Activated naive CD8-positive, alpha-beta T cell treated with anti-CD3 and anti-CD28 coated beads, Interleukin-2, amount 50 U/mL, for 16 hours (primary cell): ENCODE measurements at places on chromosomes 1 and 21.

- DNase-seq: no peak
Observed at GRCh38 chr1:216183454-216183853, 239.8 kb downstream of the USH2A start.

GRCh38 chr1:205936846-205937586 lies 6.2 kb downstream of the SLC26A9 start:
- DNase-seq: no peak

DNA sequence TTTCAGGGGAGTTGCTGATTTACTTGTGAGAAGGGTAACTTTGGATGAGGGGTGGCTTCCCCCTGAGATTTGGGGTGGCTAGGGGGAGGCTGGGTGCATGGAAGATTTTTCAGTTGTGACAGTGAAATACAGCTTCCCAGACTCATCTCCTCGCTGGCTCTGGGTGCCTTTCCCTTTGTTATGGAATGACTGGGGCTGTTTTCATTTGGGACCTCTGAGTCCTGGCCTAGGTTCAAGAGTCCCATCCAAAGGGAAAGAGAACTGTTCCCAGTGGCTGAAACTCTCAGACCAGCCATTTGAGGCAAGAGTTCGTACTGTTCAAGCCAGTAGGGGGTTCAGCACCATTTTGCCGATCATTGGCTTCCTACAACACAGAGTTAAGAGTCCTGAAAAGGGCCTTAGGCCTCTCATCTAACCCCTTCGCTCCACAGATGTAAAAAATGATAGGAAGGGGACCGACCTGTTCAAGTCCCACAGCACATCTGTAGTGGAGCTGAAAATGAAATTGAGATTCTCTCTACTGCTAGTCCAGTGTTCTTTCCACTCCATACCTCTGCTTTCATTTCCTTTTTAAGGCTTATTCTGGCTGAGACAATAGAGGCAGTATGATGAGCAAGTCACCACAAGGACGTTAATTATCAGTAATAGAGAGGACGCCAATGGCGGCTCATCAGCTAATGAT lies 958 bp downstream of the DDR2 start:
- DNase-seq: no peak

- DNase-seq: no peak
Observed at GRCh38 chr21:35855484-35855883, 204.8 kb downstream of the SETD4 start.

DNA sequence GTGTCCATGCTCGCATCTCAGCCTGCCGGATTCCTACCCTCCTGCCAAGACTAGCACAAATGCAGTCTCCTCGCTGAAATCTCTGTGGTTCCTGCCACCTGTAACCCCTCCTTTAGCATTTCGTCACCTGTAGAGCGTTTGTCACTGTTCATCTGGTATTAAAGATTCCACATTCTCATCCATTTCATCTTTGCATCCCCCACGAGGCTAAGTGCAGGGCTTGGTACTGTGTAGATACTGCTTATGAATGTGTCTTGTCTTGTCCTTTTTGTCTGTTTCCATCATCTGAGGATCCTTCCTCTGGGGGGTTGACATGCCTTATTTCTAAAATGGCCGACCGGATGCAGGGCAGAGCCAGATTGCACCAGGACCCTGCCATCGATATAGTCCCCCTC lies 53.7 kb upstream of the DNAJC6 start:
- DNase-seq: no peak

DNA sequence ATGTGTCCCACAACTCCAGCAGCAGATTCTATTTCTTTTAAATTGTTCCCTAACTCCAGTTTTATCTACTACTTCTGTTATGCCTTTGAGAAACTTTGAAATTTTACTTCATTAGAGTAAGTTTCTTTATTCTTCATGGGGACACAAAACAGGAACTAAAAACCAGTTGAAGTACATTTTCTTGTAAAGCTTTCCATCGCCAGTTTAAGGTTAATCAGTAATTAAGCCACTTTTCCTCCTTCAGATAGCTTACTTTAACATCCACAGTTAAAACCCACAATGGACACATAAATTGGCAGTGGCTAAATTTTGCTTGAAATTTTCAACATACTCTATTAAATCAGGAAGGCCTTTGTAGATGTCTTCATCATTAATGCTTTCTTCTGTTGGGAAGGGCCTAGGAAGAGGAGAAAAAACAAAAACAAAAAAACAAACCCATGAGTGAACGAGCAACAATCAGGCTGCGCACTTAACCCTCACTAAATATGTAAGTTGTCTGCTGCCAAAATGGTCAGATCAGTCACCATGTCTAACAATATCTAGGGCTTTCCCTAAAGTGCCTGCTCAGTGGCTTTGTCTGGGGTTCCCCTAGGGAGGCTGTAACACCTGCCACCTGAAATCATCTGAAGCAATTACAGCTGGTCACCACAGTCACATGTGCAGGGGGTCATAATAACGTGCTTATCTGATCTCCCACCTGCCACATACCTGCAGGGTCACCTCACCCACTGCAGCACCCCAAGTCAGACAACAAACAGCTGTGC lies 187.9 kb downstream of the VAV3 start:
- no peak for DNase-seq

- DNase-seq: no peak
Observed at GRCh38 chr1:48527051-48527450, 55.0 kb upstream of the SPATA6 start.

GRCh38 chr21:38619992-38620479 lies 121.8 kb upstream of the ERG start:
- DNase-seq: no peak

DNA sequence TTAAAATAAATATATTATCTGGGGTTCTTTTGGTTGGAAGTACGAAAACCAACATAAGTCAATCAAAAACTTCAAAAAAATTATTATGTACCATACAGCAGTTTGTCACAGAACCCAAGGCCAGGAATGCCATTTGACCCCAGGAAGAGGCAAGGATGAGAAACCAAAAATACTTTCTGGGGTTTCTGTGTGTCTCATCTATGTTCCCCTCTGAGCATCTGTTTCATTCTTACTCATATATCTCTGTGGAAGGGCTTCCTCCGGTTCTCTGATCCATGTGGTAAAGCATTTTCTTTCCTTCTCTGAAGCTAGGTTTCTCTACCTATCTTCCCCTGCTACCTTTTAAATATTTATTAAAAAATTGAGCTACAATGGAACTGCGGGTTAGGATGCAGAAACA lies 9.8 kb upstream of the FCRL1 start:
- DNase-seq: no peak

GRCh38 chr1:178500091-178500770 lies 3.5 kb upstream of the CLEC20A start:
- DNase-seq: no peak

DNA sequence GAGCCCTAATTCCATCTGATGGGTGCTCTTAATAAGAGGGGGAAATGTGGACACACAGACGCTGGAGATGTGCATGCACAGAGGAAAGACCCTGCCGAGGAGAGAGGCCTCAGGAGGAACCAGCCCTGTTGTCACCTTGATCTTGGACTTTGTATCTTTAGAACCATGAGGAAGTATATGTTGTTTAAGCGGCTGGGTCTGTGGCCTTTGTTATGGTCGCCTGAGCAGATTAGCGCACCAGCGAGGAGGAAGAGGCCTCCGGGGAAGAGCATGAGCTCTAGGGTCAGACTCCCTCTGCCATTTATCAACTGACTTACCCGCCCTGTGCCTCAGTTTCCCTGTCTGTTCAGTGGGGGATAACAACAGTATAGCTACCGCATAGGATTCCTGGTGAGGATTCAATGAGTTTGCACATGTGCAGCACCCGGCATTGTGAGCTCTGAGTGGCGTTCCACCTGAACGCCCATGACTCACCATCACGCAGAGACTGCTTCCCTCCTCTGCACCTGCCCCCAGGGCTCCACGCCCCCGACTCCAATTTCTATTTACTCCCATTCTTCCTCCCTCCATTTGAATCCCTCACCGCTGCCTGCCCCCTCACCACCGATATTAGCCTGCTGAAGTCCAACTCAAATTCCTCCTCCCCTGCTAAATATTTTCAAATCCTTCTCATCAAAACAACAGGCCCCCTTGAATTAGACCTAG lies 67.2 kb downstream of the ATP5PO start:
- no peak for DNase-seq

DNA sequence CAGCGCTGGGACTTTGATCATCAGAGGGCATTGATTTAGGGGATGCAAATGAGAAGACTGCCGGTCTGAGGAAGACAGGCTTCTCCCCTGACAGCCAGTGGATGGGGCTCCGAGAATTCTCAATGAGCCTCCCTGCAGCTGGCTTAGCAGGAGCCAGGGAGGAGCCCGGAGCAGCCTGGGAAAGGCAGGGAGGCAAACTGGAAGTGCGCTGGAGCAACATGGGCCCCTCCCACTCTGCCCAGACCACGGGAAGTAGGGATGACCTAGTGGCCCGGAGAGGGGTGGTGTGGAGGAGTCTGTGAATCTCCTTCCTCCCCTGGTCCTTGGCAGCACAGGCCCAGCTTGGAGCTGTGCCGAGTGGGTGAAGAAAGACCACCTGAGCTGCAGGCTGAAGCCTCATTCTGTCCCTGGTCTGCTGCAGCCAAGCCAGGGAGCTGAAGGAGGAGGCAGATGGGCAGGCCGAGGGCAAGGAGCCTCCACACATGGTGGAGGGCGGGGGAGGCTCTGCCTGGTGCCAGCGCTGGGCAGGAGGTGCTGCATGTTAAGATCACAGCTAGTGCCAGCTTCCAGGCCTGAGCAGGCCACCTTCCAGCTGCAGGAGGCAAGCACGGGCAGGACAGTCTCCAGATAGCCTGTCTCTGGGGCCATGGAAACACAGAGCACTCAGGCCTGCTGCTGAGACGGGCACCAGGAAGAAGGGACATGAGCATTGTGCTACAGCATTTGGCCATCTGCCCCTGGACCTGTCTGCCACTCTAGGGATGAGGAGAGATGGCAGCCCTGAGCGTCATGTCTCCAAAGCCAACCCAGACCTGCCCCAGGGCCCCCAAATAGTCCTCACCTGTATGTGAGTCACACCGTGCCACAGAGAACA lies 12.2 kb upstream of the CLSTN1 start:
- DNase-seq: no peak

GRCh38 chr1:160625725-160626498 lies 20.9 kb downstream of the SLAMF1 start:
- no peak for DNase-seq

DNA sequence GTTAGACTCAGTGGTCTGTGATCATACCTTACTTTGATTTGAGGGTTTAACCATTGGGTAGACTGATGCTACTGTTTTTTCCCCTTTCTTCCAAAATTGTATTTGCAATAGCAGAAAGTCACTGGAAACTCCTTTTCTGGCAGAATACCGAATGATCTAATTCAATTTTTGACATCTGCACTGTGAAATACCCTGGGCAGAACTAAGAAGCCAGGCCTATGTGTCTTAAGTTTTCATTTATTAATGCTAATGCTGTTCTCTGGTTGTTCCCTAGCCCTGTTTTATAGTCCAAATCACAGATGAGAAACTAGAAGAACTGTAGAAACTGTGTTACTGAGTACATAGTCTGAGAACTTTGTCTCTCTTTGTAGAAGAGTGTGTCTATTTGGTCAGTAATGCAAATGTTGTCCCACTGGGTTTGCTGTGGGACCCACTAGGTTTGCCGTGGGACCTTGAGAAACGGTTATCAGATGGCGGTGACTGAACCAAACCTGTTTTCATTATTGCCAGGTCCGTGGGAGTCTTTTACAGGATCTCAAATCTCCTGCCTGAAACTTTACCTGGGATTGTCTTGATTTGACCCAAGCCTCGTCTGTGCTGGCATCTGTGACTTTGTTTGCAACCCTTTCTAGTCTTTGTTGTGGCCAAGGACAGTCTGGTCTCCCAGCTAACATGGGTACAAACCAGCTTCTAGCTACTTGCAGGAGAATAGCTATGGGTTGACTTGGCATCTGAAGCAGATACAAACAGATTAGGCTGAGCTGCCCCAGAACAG lies 41.4 kb downstream of the PEX14 start:
- no peak for DNase-seq

DNA sequence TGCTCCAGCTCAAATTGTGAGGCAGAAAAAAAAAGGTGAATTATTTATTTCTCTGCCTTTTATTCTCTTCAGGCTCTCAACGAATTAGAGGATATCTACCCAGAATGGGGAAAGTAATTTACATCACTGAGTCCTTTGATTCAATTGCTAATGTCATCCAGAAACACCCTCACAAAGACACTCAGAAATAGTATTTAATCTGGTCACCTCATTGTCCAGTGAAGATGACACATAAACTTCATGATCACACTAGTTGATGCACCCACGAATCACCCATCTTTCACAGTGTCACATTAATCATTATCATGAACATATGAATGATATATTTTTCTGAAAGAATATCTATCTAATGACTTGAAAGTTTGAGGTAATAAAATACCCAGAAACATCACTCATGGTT lies 868.5 kb downstream of the BRINP3 start:
- DNase-seq: no peak

- DNase-seq: no peak
Observed at GRCh38 chr1:66787641-66788040, 13.4 kb downstream of the INSL5 start.

- DNase-seq: no peak
Observed at GRCh38 chr1:221598122-221598521, 143.8 kb downstream of the DUSP10 start.

- DNase-seq: no peak
Observed at GRCh38 chr21:33703750-33704606, 61.7 kb downstream of the ITSN1 start.

- no peak for DNase-seq
Observed at GRCh38 chr1:100862591-100862990, 32.1 kb downstream of the EXTL2 start.

- no peak for DNase-seq
Observed at GRCh38 chr1:168614235-168614634, 37.8 kb downstream of the XCL1 start.

GRCh38 chr1:81458186-81458585 lies 342.5 kb upstream of the ADGRL2 start:
- no peak for DNase-seq
